ENCODE measurements at places on chromosomes 16 and 17.

DNA sequence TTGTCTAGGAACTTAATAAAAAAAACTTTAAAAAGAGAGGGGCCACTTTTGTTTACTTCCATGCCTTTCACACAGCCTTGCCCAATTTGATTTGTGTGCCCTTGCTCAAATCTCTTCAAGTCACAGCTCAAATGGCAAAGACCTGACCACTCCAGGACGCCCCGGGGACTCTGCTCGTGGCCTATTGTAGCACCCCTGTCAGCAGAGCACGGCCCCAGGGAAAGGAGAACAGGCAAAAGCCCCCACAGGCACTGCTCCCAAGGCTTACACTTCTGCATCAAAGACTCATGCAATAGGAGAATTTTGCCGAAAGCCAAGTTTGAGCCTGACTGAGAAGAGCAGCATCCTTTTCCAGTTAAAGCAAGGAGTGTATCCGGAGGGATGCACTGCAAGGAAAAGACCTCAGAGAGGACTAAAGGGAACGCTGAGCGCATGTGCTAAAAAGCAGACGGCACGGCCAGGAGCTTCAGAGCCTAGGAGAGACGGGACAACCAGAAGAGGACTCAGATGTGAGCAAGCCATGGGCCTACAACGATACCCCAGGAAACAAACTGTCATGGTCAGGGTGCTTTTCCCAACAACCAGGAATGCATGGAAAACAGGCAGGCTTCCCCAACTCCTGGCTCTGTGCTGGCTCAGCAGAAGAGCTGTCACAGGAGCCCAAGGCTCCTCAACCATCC is 8.2 kb downstream of the CREBBP start:
- DNase-seq, result no peak

DNA sequence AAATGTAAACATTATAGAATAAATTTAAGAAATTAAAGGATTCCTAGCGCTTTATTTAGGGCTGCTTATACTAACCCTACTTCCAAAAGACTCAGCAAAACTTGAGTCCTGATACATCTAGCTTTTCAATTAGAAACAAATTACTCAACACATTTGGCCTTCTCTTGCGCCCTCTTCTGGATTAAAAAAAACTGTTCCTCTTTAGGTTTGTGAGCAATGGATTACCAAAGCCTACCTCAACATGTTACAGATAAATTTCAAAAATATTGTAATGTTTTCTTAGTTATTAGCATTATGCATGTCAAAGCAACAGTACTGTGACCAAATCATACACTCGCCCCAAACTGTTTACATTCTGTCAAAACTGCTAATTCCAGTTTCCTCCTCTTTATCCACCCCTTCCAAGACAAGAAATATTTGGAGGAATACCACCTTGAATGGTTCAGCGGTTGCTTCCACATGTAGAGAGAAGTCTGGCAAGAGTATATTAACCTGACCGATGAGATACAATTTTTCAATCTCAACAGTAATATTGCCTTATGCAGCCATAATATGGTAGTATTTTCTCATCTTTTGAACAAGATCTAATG is 2.7 kb downstream of the NUFIP2 start:
- peak; percentile 36 for DNase-seq

- no peak for DNase-seq
Measured at GRCh38 chr16:12178251-12178990, 201.9 kb downstream of the SNX29 start.

- no peak for DNase-seq
Measured at GRCh38 chr16:86879268-86879667, 300.9 kb downstream of the FOXL1 start.

GRCh38 chr16:75566040-75566757 is at the start of gene GABARAPL2:
Gene GABARAPL2 (plus strand): TSS chr16:75566379. CDS start chr16:75566487, 108 bp downstream.
- no peak for DNase-seq

DNA sequence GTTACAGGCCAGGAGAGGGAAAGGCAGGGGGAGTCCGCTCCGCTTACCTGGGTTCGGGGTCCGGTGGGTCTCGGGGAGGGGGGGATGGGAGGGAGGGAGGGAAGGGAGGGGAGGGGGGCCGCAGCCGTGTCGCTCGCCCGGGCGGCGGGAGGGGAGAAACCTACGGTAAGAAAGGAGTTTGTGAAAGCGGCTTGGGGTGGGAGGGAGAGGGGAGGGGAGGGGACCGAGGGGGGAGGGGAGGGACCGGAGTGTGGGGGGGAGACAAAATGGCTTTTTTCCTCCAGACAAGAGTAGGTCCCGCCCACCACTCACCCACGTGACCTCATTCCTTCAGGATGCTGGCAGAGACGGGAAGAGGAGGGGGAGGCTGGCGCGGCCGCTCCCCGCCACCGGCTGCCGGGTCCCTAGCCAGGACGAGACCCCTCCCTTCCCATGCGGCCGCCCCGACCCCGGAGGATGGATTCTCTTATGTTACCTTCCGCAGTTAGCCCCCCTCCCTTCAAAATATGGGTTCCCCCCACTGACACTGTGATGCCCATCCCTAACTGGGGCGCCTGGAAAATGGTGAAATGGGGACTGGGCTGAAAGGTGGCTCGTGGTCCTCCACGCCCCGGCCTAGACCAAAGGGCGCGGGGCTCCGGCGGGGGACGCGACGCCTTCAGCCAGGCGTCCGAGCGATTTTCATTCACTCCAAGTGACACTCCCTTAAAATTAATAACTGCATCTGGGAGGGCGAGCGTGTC is at the start of gene PCGF2:
PCGF2 (minus strand) TSS at position 188 of the 743 bp plus-strand sequence. CDS start 7,934 bp downstream, outside the sequence.
- no peak for DNase-seq

GRCh38 chr17:73192894-73193701 is at the start of gene COG1:
Gene COG1 (plus strand): TSS chr17:73193055. CDS start chr17:73193070, 15 bp downstream.
- no peak for DNase-seq

Data from cerebellar nuclear complex (tissue), 1 donor.